ENCODE measurements at places on chromosomes 12 and 14.

GRCh38 chr12:19402211-19402610 is 37.1 kb upstream of the AEBP2 start:
- DNase-seq, result no peak

- no peak for DNase-seq
These were observed 209.4 kb downstream of the KTN1 start for GRCh38 chr14:55789406-55789805.

GRCh38 chr12:118238888-118239287 is 103.0 kb downstream of the PEBP1 start:
- DNase-seq, result no peak

DNA sequence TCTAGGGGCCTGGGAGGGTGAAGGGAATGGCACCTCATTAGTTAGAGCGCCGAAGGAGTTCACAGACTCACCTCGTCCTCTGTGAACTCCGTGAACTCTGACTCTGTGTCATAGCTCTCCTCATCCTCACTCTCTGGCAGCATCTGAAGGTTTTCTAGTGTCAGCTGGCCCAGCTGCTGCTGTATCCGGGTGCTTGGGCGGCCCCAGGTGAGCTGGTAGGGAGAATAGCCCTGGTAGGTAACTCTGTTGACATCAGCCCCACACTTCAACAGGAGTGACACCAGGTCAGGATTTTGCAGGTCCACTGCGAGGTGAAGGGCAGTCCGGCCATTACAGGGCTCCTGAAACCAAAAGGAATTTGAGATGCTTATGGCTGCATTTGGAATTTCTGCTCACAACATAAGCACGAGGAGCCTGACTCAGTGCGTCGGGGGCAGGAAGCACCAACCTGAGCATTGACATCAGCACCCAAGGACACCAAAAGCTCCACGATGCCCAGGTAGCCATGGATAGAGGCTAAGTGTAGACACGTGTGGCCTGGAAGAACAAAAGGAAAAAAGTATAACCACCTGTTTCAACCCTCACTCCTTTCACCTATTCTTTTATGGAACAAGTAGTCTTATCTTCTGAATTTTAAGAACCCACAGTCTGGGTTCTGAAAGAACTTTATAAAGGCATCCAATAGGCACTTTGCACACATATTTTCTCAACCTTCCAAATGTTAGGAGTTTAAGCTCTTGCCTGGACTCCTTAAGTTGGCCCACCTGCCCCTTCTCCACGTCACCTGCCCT is 2.0 kb downstream of the NFKBIA start:
- no peak for DNase-seq

DNA sequence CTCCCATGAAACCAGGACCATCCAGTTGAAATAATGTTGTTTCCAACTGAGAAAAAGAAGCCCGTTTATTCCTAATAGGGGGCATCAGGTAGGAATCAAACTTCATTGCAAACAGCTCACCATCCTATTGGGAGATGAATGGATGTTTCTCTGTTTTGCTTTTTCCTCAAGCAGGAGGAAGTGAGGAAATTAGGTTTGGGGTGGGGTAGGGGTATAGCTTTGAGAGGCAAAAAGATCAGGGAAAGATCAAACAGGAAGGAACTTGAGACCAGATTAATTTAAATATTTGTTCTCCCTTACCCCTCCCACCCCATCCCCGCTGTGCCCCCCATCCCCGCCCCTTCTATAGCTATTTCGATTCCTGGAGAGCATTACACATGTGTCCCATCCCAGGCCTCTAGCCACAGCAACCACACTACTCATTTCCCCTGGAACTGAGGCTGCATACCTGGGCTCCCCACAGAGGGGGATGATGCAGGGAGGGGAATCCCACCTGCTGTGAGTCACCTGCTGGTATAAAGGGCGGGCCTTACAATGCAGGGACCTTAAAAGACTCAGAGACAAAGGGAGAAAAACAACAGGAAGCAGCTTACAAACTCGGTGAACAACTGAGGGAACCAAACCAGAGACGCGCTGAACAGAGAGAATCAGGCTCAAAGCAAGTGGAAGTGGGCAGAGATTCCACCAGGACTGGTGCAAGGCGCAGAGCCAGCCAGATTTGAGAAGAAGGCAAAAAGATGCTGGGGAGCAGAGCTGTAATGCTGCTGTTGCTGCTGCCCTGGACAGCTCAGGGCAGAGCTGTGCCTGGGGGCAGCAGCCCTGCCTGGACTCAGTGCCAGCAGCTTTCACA is at the start of gene IL23A:
Gene IL23A, plus strand, starts transcription at position 577 of the 850 bp plus-strand sequence. Its CDS starts 161 bp downstream, at position 738.
- no peak for DNase-seq

GRCh38 chr14:60220917-60221316 is 28.1 kb upstream of the PPM1A start:
- no peak for DNase-seq

- DNase-seq, result no peak
These were observed 181.0 kb upstream of the RGS6 start for GRCh38 chr14:71751264-71751663.

DNA sequence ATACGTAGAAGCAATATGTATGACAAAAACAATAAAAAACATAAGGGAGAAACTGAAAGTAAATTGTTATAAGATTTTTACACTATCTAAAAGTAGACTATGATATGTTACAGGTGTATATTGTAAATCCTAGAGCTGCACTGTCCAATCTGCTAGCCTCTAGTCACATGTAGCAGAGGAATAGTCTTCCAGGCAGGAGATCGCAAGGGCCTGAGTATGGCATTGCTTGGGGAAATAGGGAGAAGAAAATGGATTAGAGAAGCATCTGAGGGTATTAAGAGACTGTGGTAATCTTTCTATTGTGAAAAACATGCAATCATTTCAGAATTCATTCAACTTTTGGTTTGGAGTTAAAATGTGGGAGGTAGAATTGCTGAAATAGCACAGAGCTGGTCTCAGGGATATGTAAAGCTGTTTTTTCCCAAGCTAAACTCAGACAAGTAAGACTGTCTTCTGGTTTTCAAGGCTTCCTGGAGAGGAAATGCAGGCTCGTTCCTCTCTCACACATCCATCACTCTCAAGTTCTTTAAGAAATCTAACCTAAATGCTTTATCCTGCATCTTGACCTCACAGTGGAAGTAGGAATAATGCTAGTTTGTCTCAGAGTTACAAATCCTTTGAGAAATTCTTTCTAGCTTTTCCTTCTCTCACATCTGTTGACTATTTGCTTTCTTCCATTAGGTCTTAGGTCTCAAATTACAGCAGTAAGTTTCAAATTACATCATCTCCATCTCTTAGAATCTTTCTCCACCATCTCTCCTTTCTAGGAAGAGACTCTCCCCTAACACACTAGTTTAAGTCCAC is 7.6 kb upstream of the CCDC184 start:
- no peak for DNase-seq

DNA sequence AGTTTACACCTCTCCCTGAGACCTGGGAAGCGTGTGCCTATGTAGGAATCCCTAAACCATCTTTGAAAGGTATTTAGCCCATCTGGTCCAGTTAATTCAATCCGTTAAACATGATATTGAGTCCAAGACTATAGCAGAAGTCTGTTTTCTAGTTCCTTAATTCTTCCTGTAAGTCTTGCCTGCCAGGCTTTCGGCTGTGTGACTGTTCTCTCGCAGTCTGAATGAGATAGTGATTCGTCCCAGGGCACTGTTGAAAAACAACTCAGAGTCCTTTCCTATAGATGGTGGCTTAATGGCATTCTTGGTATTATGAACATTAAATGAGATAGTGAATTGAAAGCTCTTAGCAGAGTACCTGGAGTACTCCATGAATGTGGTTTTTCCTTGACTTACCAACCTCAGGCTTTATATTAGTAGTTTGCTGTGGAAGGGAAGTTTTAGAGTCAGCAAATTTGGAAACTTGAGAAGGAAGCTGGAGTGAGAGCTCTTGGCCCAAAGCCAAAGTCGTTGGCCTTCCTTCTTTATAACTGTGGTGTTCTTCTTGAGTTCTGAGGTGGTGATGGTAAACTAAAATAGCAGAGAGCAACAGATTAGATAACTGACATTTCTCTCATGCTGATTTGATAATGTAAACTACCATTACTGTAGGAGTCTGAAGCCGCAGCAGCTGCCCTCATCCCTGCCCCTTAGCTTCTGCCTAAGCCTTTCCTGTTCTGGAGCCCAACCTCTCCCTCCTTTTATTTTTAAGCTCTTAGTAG is 76.5 kb downstream of the TGFB3 start:
- no peak for DNase-seq

DNA sequence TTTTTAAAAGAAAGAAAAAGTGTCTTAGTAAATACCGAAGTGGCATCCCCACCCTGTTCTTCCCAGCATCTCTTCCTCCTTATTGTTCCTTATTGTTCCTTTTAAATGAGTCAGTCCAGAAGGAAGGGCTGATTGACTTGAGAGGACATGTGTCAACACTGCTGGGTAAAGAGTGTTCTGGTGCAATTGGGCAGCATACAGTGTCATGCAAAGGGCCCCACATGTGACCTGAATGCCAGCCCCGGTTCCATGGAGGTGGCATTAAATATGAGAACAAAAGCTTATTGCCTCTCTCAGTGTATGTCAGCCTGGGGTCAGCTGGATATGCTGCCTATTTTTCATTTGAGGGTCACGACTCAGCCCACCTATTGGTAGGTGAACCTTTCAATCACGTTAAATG is 58.9 kb upstream of the RIC8B start:
- DNase-seq, result no peak

DNA sequence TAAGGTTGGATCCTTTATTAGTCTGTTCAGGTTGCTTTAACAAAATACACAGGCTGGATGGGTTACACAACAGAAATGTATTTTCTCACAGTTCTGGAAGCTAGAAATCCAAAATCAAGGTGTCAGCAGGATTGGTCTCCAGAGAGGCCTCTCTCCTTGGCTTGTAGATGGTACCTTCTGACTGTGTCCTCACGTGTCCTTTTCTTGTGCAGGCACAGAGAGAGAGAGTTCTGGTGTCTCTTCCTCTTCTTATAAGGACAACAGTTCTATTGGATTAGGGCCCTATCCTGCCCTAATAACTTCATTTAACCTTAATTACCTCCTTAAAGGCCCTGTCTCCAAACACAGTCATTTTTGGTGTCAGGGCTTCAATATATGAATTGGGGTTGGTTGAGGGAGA is 4.6 kb upstream of the ANKRD33 start:
- no peak for DNase-seq

DNA sequence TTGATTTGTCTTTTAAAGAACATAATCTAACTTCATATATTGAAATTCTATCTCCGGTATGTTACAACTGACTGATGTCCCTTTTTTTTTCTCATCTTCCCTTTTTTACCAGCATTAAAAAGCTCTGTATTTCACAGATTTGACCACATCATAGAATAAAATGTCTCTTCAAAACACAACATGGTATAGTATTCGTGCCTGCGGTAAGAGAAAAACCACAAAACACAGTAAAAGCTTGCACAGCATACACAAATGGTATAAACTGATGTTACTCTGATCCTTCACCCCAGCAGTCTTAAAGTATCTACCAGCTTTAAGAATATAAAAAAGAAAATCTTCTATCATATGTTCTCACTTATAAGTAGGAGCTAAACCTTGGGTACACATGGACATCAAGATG is 83.4 kb downstream of the HECTD1 start:
- DNase-seq, result no peak

- DNase-seq, result no peak
These were observed 1.3 kb upstream of the KRT72 start for GRCh38 chr12:52602552-52602951.

DNA sequence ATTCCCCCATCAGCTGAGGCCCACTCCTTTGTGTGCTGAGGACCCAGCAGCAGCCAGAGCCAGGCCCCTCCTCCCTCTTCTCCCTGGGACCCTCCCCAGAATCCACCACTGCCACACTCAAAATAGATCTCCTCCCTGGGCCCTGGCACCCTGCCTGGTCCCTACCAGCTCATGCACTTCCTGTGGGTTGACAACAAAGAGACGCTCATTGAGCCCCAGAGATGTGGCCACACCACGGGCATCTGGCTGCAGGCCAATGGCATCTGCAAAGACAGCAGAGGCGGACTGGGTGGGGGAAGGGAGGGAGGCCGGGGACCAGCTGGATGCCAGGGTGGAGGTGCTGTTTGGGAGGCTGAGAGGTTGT is 16.0 kb upstream of the ENDOU start:
- DNase-seq, result no peak

DNA sequence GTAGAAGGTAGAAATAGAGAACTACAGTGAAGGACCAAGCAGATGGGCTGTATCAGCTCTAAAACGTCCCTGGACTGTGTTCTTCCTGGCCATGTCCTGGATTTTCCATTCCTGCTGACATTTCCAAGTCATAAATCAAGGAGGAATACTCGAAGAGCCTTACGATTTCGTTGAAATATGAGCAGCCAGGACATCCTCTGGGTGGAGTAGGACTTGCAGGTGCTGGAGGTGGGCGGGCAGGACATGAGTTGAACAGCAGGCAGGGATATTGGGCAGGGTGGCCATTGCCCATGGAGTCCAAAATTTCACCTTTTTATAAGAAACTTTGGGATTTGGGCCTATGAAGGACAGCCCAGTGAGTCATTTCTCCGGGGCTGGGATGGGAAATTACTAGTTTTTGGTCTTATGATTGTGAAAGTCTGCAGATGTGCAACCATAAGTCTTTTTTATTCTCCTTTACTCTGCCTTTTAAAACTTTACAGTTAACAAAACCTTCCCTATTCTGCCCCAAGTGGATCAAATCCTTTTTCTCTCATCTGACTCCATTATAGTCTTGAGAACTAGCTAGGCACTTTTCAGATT is 88.8 kb downstream of the TMX1 start:
- DNase-seq, result no peak

- DNase-seq, result no peak
These were observed 83.8 kb downstream of the GALNT9 start for GRCh38 chr12:132245521-132246101.

DNA sequence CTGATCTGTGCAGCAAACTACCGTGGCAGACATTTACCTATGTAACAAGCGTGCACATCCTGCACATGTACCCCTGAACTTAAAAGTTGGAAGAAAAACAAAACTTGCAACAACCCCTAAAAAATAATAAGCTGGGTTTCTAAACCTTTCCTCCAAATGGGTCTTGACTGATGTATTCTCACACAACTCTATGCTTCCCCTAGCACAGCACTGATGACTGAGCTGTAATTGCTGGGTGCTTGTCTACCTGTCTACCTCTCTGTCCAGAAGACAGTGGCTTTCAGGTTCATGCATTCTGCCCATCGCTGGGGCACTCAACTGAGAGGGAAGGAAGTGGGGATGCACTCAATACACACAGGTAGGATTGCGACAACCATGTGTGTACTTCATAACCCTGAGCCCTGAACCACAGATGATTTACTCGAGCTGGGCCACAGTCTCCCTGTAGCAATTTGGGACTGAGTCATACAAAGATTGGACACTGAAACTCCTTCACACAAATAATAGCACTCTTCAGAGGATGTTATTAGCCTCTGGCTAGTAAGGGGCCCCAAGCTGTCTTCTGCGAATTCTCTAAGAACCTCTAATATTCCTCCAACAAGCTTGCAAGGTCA is 44.8 kb upstream of the TMPO start:
- DNase-seq, result no peak

- DNase-seq, result no peak
These were observed 311.9 kb downstream of the DUSP6 start for GRCh38 chr12:89040146-89040964.

GRCh38 chr12:124862768-124863415 is 772 bp downstream of the SCARB1 start:
- DNase-seq, result no peak

- no peak for DNase-seq
These were observed 1339.2 kb downstream of the AACS start for GRCh38 chr12:126404293-126404881.

GRCh38 chr14:104661086-104661485 is 28.3 kb upstream of the INF2 start:
- no peak for DNase-seq
